Tibial nerve (tissue), 4 donors: ENCODE measurements at places on chromosomes 2 and 18. TPM values are rescaled to one million over a fixed set of nuclear protein-coding genes. Genes with fewer than 3 reads are reported as not detected.

Gene PRSS56
- not detected for total RNA-seq

Gene CCDC85A
- 6.3 TPM for total RNA-seq

Gene TLX2
- total RNA-seq, result not detected

Gene PDE11A
- not detected for total RNA-seq

Gene TMEM247
- total RNA-seq, result not detected

Gene EFEMP1
- total RNA-seq, result 132 TPM

Gene CCL20
- total RNA-seq, result not detected

Gene PPP1R1C
- 8.8 TPM for total RNA-seq

Gene ZNF385B
- 1.2 TPM for total RNA-seq

DNA sequence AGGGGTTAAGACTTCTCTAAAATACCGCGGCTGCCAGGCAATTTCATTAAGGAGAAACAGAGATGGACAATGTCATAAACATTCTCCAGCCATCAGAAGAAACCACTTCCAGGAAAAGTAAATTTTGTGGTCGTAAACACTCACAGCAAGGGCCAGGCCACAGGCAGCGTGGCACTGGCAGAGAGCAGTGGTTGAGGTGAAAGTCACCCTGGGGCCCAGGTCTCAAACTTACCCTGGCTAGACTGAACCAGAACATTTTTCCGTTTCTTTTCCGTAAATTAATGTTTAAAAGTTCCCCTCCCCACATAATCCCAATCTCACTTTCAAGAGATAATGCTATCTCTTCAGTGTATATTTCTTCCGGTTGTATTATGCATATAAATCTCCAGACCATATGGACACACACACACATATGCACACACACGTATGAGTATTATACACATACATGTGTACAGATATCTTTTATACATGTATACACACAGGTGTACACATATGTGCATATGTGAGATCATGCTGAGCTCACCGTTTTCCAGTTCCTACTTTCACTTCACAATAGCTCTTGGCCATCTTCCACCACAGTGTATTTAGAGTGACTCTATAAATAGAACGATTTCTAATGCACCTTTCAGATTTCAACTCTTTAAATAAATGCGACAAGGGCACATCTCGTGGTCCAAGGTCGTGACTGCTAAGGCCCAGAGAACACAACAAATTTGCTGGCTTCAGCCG lies 90.1 kb downstream of the MALT1 start:
- no peak for DNase-seq

- no peak for DNase-seq
Measured at GRCh38 chr18:49344096-49344495, 116.3 kb downstream of the DYM start.

- DNase-seq, result no peak
Measured at GRCh38 chr2:64179582-64180321, 35.5 kb upstream of the PELI1 start.

DNA sequence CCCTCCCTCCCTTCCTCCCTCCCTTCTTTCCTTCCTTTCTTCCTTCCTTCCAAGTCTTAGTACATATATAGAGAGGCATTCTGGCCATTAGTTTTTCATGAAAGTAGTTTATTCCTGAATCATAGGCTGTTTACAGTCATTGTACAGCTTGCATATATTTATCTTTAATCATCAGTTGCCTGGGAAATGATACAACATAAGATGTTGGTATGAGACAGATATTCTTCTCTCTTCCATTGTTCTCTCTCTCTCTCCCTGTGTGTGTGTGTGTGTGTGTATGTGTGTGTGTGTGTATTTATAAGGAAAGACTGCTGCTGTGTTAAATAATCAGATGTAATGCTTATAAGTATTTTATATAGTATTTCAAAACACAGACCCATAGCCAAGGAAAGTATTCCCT lies 289.8 kb upstream of the UBE2E3 start:
- no peak for DNase-seq

DNA sequence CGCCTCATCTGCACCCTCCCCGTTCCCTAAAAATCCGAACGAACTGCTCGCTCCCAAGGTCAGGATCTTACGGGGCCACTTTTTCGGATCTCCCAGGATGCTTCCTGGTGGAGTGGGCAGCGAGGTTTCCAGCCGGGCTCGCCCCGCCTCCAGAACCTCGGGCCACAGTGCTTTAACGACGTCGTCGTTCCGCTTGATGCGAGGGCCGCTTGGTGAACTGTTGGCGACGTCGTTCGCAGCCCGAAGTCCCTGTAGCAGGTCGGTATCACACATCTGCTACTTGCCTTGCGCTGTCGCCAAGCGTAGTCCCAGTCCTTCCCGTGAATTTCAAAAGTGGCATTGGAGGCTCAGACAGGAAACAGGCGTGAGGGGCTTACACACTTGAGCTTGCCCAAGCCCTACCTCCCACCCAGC lies 15.3 kb downstream of the EVX2 start:
- no peak for DNase-seq

DNA sequence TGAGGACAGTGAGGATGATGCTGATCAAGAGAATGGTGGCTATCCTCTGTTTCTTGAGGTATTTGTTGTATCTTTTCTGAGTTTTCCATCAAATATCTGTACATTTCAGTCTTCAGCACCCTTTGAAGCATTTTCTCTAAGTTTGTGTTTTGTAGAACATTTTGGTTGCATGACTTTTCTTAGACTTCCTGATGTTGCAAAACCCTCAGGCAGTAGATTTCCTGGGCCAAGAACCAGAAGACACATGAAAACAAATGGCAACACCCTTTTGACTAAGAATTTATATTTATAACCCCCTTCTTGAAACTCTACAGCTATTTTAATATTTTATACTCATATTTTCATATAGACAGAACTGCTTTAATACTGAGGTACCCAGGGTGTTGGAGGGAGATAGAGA lies 16.2 kb downstream of the HNMT start:
- DNase-seq, result no peak

- DNase-seq, result no peak
Measured at GRCh38 chr2:190583507-190584337, 49.2 kb upstream of the NEMP2 start.

GRCh38 chr2:151053661-151053990 lies 208.0 kb downstream of the RBM43 start:
- no peak for DNase-seq

GRCh38 chr2:31236433-31237205 lies 2.7 kb downstream of the EHD3 start:
- DNase-seq, result no peak

- no peak for DNase-seq
Measured at GRCh38 chr2:164984428-164984827, 29.1 kb upstream of the SLC38A11 start.

GRCh38 chr2:118837621-118838020 lies 9.8 kb downstream of the EN1 start:
- no peak for DNase-seq

DNA sequence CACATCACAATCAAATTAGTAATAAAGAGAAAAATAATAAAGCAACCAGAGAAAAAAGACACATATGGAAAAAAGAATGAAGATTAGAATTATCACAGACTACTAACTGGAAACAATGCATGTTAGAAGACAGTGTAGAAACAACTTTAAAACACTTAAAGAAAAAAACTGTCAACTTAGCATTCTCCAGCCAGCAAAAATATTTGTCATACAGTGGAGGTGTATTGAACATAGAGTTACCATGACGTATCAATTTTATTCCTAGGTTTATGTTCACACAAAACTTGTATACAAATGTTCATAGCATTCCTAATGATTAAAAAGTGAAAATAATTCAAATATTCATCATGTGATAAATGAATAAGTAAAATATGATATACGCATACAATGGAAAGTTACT lies 61.5 kb upstream of the ADAM23 start:
- no peak for DNase-seq

DNA sequence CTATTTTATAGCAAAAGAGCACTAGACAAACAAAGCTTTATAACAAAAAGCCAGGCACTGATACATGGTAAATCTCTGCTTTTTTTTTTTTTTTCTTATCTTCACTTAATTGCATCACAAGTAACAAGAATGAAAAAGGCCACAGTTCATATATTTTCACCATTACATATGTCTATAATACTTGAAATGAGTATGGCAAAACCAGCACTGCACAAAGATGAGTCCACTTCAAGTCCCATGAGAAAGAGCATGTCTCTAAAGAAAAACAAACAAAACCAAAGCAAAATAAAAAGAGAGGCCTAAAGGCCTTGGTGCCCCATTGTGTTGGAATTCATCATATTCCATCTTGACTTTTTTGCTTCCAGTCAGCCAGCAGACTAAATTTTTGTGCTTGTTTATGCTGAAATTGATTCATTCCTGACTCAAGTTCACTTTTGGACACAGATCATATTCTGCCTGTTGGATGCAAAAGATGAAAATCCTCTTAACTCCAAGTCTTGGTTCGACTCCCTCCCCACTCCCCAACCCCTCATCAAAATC lies 264.9 kb upstream of the CCDC68 start:
- DNase-seq, result no peak

DNA sequence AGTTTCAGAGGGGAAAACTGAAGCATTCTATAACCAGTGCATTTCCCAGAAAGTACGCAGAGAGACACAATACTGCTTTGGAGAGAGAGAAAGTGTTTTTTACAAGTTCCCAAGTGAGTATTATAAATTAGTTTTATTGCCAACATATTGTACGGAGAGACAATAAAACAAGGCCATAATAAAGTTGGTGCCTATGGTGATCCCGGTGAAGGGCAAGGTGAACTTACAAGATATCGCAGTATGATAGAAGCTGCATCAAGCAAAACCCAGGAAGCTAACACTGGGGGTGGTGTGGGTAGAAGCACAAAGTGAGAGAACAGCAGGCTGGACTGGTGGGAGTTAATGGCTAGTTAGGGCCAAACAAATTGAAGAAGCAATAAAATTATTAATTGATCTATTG lies 7.5 kb downstream of the TMSB10 start:
- no peak for DNase-seq

DNA sequence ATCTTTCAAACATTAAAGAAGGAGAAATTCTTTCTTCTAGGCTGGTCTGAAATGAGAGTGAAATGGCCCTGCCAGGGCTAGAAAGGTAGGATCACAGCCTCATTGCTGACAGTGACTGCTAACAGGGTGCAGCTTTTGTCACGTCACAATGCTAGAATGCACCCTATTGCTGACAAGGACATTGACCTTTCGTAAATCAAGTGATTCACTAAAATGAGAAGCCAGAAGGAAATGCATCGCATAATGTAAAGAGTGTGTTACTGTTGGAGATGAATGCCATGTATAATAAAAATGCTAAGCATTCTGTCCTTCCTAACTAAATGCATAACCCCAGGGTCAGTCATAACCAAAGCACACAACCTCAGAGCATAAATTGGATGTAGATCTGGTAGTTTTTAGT lies 732.9 kb downstream of the TDRD15 start:
- DNase-seq, result no peak

DNA sequence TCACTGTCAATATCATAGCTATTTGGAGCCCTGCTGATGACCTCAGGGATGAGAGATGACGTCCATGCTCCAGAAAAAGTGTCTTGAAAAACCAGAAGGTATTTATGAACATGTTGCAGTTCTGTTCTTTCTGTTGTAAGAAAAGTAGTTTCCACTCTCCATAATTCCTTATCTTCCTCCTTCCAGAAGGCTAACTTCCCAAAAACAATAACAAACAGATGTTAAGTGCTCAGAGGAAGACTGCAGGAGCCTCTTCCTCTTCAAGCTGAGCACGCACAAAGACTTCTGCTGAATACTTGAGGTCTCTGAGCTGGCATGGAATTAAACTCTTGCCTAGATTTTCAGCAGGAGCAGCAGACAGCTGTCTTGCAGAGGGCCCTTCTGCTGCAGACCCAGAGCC lies 434.5 kb upstream of the KLHL29 start:
- no peak for DNase-seq

DNA sequence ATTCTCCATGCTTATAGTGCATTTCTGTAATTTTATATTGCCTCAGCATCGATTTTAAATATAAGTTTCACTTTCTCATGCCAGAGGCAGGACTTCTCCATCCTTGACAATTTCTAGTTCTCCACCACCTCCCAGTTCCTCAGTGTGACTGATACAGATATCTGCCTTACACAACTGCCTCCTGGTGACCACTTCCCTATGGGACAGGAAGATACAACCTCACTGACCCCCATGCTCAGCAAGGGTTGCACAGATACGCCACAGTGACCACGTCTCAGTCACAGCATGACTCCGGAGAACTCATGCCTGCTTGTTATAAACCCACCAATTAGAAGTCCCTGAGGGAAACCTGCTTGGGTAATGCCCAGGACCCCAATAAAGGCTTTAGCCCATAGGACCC lies 284.0 kb upstream of the MC4R start:
- DNase-seq, result no peak

DNA sequence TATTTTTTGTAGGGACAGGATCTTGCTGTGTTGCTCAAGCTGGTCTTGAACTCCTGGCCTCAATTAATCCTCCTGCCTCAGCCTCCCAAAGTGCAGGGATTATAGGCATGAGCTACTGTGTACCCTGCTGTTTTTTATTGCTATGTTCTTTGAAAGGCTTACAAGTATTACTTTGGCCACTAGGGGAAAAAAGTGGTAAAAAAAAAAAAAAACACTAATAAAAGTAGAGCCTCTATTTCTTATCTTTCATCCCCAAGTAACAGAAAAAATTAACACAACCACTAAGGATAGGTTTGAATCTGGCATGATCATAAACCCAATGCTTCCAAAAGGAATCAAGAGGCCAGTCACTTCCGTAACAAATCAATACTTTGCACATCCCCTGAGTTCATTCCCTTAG lies 11.6 kb downstream of the NOL10 start:
- DNase-seq, result no peak

DNA sequence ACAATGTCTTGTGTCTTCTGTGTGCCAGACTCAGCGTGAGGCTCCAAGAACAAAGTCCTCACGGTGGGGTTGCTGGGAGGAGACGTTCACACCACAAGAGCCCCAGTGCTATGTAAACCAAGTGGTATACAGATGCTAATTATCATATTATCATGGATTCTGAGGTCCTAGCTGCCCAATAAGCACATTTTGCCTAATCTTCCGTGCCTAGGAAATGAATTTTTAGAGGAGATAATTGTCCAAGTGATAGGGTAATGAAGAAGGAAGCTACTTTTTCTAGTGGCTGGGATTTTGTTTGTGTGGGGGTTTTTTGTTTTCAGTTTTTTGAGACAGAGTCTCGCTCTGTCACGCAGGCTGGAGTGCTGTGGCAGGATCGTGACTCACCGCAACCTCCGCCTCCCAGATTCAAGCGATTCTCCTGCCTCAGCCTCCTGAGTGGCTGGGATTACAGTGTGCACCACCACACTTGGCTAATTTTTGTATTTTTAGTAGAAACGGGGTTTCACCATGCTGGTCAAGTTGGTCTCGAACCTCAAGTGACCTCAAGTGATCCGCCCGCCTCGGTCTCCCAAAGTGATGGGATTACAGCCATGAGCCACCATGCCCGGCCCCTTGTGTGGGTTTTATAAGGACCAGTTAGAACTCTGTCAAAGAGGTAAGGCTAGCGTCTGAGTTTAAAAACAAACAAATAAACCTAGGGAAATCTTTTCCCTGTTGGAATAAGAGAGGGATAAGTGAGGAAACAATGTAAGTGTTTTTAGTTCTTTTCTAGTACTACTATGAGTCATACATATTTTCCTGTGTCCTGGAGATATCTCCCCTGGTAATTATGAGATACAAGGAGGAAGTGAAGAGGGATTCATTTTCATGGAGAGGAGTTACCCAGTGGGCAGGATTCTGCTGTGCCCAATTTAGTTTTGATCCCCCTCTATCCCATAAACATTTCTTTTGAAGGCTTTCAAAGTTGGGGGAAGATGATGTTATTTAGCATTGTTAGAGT lies 9.5 kb upstream of the SMAD7 start:
- no peak for DNase-seq
